Colonic mucosa (tissue), 4 donors: ENCODE measurements at places on chromosomes 5 and 9. TPM values are rescaled to one million over a fixed set of nuclear protein-coding genes. Genes with fewer than 3 reads are reported as not detected.

Gene PCDHA12
- total RNA-seq = not detected

Gene NME5
- not detected for total RNA-seq

DNA sequence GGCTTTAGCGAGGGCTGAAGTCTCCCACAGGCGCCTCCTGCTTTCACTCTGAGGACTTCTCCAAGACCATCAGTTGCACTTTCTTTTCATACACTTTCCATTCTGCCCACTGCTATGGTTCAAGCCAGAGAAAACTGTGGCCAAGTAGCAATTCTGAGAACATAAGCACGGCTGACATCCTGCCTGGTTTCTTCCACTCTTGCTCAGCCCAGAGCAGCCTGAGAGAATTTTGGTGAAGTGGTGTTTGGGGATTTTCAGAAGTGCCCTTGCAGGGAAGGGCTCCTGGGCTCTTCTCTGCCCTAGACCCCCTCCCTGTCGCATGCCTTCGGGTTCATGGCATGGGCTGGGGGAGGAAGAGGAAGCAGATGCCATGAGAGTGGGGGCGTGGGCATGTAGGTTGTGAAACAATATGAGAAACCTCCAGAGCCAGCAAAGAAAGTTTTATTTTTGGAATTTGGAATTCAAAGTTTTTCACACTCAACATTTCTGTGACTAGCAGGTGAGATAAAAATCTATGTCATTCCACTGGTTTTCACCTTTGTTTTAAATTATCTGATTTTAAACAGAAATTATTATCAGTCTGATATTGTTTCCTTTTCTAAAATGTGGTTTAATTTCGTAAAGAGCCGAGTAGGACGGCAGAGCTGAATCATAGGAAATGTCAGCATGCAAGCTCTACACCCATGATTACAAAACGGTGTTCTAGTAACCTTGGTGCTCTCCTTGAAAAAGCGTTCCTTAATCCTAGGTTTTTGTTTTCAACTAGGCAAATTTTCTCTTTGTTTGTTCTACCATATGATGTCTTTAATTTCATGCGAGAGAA lies 27.8 kb upstream of the TNFSF8 start:
- DNase-seq = peak; percentile 19

- DNase-seq = no peak
Observed at GRCh38 chr9:13128266-13128860, 151.1 kb downstream of the MPDZ start.

DNA sequence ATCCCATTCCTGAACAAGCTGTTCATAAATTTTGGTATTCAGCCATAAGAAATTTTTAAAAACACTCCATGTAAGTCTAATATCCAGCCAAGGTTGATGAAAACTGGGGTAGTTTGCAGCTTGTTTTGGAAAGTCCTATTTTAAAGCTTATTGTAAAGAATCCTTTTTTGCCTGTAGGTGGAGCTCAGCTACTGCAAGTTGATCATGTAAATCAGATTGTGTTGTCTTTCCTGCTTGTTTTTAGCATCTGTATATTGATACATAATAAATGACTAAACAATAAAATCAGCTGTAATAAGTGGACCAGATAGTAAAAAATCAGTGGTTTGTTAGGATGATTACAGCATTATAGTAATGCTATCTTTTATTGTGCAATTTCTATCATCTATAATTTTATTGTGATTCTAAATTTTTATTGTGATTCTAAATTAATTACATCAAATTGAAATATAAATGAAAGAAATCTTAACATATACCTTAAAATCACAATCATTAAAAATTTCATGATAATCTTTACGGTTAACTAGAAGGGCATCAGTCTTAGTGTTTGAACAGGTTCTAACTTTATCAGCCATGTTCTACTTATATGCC lies 42.4 kb downstream of the CWC27 start:
- DNase-seq = peak; percentile 18

DNA sequence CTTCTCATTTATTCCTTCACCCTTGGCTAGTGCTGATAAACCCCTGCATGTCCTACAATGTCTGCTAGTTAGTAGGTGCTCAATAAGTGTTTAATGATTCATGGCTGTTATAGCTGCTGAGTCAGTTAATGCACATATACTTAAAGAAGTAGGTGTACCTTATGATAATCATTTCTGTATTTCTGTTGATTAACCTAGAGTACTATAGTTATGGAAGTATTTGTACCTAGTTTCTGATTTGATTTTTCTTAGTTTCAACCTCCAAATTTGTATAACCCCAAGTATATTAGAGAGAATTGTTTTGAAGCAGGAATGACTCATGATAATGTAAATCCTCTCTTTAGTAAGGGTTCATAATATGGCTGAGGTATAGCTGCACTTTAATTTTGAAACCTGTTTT lies 8.9 kb downstream of the SMAD5 start:
- DNase-seq = no peak

DNA sequence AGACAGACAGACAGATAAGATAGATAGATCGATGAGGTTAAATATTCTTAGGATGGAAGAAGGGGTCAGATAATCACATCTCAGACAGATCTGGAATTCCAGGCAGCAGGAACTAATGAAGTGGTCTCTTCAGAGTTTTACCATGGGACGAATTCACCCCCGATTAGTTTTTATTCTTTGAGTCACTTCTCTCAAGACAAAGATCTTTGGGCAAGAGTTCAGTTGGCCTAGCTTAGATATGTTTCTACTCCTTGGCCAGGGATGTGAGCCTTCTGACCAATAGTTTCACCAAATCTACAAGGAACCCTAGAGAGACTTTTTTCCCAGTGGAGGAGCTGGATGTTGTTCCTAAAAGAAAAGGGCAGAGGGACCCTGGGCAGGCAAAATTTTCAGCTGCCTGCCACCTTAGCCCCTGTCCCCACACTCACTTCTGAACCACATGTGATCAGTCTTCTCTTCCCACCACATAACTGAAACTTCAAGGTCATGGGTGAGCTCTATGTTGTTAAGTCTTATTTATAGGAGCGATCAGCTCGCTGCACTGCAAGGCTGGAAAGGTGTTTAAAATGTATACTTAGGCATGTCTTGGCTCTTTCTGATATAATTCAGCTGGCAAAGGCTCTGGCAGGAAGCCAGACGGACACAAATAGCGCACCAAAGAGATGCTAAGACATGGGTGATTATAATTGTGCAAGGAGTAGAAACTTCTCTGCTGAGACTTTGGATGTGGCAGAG lies 132.9 kb downstream of the PALM2AKAP2 start:
- no peak for DNase-seq

DNA sequence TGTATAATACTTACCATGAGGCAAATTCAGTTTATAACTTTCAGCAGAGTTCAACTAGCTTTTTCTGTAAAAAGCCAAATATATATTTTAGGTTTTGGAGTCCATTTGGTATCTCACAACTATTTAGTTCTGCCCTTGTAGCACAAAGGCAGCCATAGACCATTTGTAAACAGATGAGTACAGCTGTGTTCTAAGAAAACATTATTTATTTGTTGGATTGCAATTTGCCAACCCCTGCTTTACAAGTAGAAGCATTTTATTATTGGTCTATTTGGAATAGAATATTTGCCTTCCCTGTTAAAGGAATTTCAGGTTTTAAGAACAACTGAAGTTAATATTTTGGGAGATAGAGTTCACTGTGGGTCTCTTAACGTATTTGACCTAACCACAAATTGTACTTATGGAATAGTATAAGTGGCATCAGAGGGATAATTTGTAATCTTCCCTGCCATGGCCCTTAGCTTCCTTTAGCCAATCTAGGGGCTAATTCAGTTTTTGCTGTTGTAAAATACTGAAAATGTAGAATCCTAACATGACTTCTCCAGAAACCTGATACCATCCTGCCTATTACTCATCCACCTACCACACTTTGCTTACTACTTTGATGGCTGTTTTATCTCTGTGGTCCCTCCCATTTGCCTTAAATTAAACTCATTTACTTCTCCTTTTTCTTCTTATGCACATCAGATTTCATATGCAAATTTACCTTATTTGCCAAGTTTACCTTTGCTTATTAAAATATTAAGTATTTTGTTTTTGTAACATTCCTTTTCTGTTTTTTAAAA lies 109.2 kb downstream of the DMXL1 start:
- DNase-seq = no peak

DNA sequence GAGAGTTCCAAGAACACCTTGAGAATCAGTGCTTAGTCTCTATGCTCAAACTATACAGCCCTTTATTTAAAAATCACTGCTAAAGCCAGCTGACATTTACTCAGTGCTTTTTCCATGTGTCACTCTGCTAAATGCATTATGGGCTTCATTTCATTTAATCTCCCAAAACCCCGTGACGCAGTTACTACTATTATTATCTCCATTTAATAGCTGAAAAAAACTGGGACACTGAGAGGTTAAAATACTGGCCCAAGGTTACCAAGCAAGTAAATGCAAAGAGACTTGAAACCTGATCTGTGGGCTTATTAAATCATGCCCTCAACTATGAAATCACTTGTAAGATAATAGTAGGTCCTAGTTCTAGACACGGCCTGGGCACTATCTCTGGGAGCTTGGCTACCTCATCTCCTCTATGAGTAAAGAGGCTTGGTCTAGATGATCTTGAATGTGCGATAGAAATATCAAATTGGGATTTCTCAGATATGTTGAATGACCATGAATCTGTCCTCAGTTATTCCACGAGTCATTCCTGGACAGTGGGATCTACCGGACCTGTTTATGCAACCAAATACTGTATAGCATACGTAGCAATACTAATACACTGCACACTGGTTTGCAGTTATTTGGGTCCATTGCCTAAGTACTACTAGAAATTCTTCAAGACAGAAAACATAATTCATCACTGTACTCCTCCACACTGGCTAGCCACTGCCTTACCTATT lies 32.3 kb downstream of the MARCHF11 start:
- no peak for DNase-seq

DNA sequence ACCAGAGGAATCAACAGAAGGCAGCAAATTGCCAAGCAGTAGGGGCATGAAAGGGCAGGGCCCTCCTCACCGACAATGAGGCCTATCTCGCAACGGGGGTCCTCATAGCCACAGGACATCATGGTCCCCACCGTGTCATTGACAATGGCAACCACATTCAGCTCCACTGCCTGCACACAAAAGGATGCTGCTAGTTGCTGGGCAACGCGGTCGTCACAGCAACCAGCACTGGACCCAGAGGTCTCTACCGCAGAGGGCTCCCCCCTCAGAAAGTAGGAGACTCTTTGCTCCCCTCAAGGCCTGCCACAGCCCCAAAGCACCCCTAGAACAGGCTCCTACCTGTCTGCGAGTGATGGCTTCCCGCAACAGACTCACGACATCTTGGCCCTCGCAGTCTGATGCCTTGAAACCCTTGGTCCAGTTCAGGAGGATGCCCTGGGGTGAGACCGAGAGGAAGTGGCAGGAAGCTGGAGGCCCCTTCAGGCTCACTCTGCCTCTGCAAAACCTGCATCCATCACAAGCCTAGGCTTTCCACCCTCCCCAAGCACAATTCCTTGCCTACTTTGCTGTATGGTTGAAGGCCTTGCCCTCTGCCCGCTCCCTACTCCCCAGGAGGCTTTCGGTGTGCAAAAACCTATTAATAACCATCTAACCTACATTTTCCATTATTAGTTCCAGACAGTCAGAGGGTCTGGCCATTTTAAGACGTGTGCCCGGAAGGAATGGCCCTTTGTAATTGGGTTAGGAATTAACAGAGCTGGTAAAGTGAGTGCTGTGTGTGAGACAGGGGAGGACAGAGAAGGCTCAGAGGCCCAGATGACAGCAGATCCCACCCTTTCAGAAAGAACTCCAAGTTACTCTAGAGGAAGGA lies 15.2 kb downstream of the HK3 start:
- no peak for DNase-seq

DNA sequence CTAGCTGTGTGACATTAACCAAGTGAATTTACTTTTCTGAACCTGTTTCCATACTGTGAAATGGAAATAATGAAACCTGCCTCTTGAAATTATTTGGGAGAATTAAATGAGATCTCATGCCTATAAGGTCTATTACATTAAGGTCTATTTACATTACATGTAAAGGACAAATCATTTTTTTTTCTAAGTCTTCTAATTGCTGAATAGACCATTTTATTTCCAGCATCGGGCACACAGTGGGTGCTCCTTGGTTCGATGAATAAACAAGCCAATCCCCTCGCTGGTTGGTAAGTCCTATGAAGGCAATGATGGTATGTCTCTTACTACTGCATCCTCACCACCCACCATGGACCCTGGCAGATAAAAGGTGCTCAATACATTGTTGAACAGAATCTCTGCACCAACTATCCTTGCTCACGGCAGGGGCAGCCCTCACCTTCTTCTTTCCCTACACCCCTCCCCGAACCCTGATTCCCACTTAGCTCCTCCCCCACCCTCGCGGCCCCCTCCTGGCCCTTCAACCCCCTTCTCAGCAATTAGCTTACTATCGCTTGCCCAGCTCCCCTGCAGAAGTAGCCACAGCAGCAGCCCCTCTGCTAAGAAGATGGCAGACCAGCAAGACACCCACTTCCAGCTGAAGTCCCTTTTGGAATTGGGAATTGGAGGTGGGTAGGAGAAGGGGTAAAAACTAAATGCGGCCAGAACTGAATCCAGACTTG lies 3.0 kb downstream of the PCDH1 start:
- no peak for DNase-seq

DNA sequence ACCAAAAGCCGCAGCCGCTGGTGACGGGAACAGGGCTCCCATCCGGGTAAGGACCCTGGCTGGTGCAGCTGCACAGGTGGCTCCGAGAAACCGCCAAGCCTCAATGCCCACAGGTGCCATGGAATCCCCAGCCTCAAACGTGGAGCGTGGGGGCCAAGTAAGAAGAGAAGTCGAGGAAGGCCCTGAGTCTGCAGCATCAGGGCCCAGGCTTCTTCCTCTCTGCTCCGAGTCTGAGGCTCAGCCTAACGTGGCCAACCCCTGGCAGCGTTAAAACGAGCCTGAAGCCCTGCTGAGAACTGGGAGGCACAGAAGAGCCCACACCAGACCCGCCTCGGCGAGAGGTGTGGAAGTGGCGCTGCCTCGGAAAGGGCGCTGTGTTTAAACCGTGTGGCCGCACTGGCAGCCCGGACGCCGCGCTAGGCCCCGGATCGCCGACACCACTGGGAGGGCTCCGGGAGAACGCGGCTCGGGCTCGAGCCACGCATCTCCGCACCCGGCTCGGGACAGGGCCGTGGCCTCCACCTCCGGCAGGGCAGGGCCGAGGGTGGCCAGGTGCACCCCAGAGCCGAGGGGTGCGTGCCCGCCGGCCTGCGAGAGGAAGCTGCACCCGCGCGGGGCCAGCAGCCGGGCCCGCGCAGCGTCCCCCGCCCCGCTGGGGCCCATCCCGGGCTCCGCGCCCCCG lies 730 bp downstream of the ZMYND19 start:
- no peak for DNase-seq
